Prostate gland (tissue), 2 donors: ENCODE measurements at places on chromosomes 5 and 9. TPM values are rescaled to one million over a fixed set of nuclear protein-coding genes. Genes with fewer than 3 reads are reported as not detected.

GRCh38 chr5:133953568-133954145 lies 14.8 kb downstream of the C5orf15 start:
- no peak for DNase-seq
- no peaks in the 10 kb centered on the region for H3K27me3 ChIP-seq
- H3K4me3 ChIP-seq = no peak overlapping the region
- H3K27ac ChIP-seq = peak overlapping the region; percentile 46
- no peaks in the 10 kb centered on the region for H3K4me1 ChIP-seq

DNA sequence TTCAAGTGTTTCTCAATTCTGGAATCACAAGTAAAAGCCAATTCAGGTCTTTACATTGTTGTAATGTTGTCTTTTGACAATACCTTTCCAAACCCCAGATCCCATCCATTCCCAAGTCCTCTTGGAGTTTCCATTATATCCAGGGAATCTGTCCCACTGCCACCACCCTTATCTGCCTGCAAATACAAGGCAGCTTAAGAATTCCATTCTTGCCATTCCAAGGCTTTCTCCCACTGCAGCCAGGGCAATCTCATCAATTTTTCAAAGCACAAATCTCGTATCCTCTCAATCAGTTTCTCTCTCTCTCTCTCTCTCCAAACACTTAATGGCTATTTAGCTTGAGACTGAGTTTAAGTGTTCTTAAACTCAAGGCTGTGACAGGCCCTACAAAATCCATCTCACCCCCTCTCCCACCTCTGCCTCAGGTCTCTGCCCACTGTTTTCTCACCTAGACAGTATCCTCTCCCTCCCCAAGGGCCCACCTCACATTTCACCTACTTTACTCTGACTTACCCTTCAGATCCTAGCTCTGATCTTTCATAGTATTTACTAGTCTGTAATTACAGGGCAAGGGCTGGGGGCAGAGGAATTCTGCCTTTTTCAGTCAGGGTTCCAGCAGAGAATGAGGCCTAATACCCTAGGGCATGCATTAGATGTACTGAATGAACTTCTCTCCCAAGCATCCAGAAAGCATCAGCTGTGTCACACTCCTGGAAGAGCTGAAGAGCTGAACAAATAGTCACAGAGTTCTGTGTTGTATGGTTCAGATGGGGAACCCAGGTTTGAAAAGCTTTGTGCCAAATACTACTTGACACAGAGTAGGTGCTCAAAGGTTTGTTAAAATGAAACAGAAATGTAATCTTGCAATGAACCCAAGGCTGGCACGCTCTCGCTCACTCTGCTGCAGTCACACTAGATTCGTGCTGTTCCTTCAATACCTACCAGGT lies 46.0 kb downstream of the RAPGEF1 start:
- no peaks in the 10 kb centered on the region for H3K4me1 ChIP-seq
- H3K27ac ChIP-seq = no peak overlapping the region

GRCh38 chr9:11973011-11973410 lies 720.2 kb upstream of the TYRP1 start:
- DNase-seq = no peak
- no peak overlapping the region for H3K4me3 ChIP-seq
- no peak overlapping the region for H3K27ac ChIP-seq
- H3K36me3 ChIP-seq = no peaks in the 10 kb centered on the region
- H3K4me1 ChIP-seq = no peaks in the 10 kb centered on the region

GRCh38 chr5:180353980-180354452 lies 880 bp upstream of the GFPT2 start:
- no peaks in the 10 kb centered on the region for H3K4me1 ChIP-seq
- H3K27ac ChIP-seq = no peak overlapping the region
- no peak for DNase-seq
- no peaks in the 10 kb centered on the region for H3K27me3 ChIP-seq
- H3K4me3 ChIP-seq = peak overlapping the region; percentile 42
- H3K36me3 ChIP-seq = no peaks in the 10 kb centered on the region

DNA sequence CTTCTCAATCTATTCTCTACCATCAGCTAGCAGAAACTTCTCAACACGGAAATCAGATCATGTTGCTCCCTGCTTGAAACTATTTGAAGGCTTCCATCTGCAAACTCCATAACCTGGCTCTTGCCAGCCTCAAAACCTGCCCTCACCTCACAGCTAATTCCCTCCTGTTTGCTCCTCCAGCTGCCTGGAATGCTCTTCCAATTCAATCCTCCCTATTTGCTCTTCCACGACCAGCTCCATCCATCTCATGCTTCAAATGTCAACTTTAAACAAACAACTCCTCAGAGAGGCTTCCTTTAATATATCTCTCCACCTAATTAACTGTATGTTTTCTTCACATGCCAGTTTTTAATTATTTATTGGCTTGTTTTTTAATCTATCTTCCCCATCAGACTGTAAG lies 1.5 kb downstream of the PLAA start:
- H3K27ac ChIP-seq = no peak overlapping the region
- H3K4me3 ChIP-seq = peak overlapping the region; percentile 3
- H3K4me1 ChIP-seq = peaks cover 8% of the 10 kb centered on the region

The PCDHA1 gene
- total RNA-seq = not detected
